ENCODE measurements at places on chromosomes 12 and 14. TPM values are rescaled to one million over a fixed set of nuclear protein-coding genes. Genes with fewer than 3 reads are reported as not detected.
A peak's percentile ranks its signal among the peaks of the same experiment; 100 is the strongest.

LGR5 gene
- polyA plus RNA-seq: 6.6 TPM

DNA sequence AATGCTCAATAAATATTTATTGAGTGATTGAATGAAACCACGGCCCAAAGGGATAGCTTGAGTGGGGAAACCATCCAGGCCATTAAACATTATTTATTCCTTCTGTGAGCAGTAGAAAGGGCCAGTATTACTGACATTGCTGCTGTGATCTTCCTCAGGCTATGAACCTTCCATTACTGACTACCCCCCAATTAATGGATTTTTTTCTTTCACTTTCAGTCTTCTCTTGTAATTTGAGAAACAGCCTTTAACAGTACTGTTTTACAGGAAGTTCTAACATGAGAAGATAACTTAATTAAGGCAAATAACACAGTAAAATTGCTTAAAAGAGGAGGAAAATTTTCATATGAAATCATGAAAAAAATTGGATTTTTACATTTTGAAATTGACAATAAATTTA, 629.5 kb downstream of the TRHDE start:
- no peaks in the 10 kb centered on the region for H3K36me3 ChIP-seq
- H3K27me3 ChIP-seq: no peaks in the 10 kb centered on the region
- no peak overlapping the region for H3K27ac ChIP-seq
- DNase-seq: no peak
- no peaks in the 10 kb centered on the region for H3K4me1 ChIP-seq
- no peak overlapping the region for H3K4me3 ChIP-seq

DNA sequence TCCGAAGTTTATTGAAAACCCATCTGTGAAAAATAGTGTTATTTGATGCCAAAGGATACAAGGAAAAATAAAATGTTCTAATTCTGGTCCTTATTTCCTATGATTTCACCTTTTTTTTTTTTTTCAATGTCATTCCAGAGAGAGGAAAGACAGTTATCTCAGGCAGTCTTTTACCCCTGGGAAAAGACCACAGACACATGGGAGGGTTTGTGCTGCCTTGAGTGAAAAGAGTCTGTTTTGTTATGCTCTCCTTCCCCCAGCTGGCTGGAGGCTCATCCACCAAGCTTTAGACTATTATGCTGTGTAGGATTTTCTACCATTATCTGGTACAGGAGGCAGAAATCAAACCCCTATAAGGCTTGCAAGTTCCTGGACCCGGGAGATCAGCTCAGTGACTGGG, 151.8 kb downstream of the CRADD start:
- DNase-seq: no peak
- H3K27ac ChIP-seq: no peak overlapping the region
- H3K36me3 ChIP-seq: no peaks in the 10 kb centered on the region

GRCh38 chr12:123928274-123928865, 44.3 kb downstream of the CCDC92 start:
- H3K36me3 ChIP-seq: no peaks in the 10 kb centered on the region
- no peak overlapping the region for H3K27ac ChIP-seq
- no peak for DNase-seq
- H3K4me1 ChIP-seq: no peaks in the 10 kb centered on the region

DNA sequence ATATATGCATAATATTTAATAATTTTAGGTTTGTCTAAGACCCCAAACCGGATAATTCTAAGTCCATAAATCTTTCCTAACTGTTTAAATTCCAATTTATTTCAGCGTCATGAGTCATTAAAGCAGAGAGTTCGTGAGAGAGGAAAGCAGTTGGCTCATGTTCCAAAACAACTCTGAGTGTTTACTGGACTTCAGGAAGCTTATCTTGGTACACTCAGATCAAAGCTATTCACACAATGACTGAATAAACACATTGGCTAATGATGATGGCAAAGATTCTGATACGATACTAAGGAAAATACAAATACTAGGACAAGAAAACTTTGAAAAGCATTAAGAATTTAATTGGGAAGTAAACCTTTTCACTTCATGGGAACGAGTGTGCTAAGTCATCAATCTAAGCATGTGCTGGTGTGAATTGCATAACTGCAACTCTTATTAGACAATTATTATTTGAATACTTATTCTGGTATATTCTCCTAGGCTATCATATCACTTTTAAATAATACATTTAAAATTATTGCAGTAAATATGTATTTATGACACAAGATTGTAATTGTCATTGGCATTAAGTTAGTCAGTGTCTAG, 34.8 kb upstream of the CLEC14A start:
- peaks cover 3% of the 10 kb centered on the region for H3K4me1 ChIP-seq
- H3K27ac ChIP-seq: no peak overlapping the region
- no peaks in the 10 kb centered on the region for H3K36me3 ChIP-seq
- H3K4me3 ChIP-seq: no peak overlapping the region
- H3K27me3 ChIP-seq: no peaks in the 10 kb centered on the region

- peak overlapping the region; percentile 2 for H3K27ac ChIP-seq
- no peak for DNase-seq
- no peaks in the 10 kb centered on the region for H3K27me3 ChIP-seq
- no peaks in the 10 kb centered on the region for H3K4me1 ChIP-seq
- no peak overlapping the region for H3K4me3 ChIP-seq
These were observed 64.4 kb downstream of the TTLL5 start for GRCh38 chr14:75725481-75725880.

KRT79 gene
- polyA plus RNA-seq: not detected

DNA sequence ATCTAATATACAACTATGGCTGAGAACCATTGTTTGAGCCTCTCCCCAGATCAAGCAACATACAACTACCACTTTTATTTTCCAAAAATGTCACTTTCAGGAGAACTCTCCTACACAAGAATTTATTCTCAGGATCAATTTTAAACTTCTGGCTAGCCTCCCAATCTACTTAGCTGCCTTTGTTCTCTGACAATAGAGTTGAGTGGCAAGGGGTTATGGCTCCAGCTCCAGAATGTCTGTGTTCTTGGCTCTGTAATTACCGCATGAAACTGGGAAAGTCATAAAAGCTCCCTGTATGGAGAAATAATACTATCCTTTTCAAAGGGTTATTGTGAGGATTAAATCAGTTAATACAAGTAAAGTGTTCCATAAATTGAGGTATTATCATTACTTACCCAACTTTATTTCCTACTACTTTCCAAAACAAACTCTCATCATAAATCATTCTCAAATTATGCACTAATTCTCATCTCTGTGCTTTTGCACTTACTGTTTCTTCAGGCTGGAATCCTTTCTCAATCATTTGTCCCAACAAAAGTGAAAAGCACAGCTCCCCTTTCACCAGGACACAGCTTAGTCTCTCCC, 121.9 kb downstream of the GARIN6 start:
- no peak overlapping the region for H3K4me3 ChIP-seq
- DNase-seq: no peak

- no peak for DNase-seq
- H3K4me3 ChIP-seq: no peak overlapping the region
- H3K4me1 ChIP-seq: peaks cover 18% of the 10 kb centered on the region
These were observed 84.3 kb upstream of the NCOR2 start for GRCh38 chr12:124651516-124652273.

Measured in hepatocyte (in vitro differentiated cells).